AG04450 (cell line): ENCODE measurements at places on chromosomes 2 and 18.
A peak's percentile ranks its signal among the peaks of the same experiment; 100 is the strongest.

DNA sequence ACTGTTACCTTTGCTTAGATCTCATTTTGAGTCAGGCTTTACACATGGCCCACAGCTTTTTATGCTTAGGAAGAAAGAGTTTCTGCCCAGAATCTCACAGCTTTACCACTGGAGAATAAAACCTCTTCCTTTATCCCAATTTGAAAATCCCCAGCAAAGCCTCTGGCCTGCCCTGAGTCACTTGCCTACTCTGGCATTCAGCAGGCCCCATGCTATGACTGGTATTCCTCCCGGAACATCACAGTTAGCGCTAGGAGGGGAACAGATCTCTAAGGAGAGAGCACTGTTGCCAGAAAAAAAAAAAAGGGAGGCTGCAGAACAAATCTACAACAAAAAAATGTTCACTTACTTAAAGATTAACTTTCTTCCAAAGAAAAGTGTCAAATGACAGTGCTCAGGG, 152.9 kb upstream of the DNMT3A start:
- DNase-seq = no peak

- no peak for DNase-seq
Measured at GRCh38 chr2:240581811-240582210, 4.7 kb upstream of the CAPN10 start.

DNA sequence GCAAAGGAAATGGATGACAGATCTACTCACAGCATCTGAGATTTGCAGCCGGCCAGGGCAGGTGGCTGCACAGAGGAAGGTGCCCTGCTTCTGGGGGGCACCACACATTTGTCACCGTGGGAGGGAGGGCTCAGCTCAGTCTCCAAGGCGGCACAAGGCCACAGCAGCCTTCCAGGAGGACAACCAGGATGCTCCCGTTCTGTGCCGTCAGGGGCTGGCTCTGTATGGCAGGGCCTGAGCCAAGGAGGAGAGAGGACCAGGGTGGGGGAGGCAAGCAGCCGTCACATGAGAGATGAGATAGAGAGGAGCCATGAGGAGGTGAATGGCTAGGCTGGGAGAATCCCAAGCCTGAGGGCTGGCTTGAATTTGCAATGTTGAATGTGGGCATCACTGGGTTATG, 4.6 kb upstream of the BOK start:
- no peak for DNase-seq

DNA sequence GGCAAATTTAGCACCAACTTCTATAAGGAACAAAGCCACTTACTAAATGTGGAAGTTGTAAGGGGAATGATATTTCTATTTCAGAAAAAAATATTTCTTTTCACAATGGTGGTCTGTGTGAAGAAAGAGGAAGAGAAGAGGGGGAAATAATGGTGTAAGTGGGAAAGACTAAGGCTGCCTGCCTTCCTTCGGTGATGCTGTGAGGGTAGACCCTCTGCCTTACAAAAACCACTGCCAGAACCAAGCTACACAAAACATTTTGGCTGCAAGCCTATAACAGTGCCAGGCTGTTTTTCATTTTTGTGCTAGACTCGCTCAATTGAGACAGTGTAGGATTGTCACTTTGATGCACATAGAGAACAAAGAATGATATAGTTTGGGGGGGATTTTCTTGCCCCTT, 286.6 kb downstream of the ZEB2 start:
- DNase-seq = no peak

- no peak for DNase-seq
Measured at GRCh38 chr2:95305380-95306061, 8.4 kb downstream of the KCNIP3 start.

DNA sequence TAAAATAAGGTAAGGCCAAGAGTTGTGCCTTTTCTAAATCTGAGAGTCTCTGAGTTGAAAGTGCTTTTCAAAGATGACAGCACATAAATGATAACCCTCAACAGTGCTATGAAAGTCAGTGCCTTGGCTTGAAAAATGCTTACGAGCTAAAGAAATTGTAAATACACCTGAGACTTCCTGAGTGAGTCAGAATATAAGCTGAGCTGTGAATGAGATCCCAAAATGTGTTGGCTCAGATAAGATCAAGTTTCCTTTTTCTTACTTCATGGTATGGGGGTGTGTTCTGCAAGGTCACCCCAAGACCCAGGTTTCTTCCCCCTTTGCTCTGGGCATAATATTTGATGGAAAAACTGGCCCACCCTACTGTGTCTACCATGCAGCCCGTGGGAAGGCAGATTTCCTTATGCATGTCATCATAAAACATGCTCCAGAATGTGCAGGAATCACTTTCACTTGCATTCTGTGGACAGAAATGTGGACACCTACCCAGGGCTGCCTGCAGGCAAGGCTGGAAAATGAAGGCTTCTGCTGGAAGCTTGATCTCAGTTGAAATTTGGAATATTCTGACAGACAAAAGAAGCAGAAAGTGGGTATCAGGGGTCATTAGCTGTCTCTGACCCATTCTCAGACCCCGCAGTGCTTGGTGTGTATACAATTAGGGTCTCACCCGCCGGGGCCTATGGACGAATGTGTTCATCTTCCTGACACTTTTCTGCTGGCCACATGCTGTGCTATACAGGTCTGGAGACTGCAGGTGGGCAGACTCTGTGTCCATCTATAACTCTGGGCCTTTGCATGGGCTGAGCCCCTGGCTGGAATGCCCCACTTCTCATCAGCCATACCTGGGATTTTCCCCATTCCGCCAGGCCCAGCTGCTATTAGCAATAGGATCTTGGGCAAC, 212.6 kb downstream of the SH3RF3 start:
- DNase-seq = no peak

- peak; percentile 63 for DNase-seq
Measured at GRCh38 chr18:22674272-22674671, 256.6 kb upstream of the CTAGE1 start.

DNA sequence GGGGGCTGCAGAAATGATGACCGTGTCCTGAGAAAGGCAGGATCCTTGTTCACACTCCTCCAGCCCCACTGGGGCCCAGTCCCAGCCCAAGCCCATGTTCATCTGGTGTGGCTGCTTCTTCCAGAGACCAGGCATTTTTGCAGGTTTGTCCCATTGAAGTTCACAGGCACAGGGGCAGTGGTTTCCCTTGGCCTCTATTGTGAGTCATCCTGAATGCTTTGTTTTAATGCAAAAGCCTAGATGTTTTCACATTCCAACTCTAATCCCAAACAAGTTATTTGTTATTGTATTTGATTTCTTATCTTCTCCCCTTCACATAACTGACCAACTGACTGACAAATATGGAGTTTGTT, 426.4 kb upstream of the ID2 start:
- DNase-seq = no peak

DNA sequence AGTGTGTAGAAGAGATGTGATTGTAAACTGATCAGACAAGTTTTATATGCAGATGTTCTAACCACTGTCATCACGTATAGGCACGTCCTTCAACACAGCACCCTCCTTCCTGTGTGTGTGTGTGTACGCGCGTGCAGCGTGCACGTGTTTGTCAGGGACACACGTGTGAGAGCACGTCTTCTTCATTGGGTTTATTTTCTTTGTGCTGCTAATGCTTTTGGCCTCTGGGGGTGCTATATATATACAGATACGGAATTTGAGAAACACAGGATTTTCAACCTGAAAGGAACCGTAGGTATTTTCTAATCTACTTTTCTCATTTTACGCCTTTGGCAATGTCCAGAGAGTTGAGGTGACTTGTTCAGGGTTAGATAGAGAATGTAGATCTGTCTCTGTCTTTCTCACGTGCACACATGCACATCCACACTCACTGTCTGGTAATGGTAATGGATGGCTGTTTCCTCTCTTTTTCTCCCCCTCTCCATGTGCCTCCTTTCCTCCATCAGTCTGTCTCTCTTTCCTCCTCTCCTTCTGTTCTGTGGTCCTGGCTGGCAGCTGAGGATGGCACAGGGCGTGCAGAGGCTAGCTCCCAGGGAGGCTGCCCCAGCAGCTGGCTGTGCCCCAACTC, 13.4 kb upstream of the CELF4 start:
- DNase-seq = no peak

DNA sequence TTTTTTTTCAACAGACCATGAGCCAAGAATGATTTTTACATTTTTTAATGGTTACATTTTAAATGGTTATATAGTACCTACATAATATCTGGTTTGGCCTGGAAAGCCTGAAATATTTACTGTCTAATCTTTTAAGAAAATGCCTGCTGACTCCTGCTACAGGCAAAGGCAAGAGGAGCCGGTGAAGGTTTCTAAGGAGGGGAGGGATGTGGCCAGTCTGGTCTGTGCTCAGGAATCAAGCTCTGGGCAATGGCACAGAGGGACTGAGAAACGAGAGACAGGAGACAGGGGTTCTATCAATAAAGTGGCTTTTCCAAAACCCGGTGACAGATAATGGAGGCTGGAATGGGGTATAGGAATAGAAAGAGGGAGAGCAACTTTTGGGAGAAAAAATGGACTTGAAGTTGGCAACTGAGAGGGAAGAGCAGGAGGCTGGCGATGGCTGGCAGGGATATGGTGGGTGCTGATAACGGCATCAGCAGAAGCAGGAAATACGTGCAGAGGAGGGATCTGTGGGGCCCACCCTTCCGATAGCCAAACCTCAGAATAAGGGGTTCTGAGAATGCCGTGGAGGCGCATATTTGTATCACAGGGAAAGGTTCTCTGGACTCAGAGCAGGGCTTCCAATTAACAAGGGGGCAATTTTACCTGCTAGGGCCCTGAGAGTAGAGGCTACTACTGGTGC, 64.0 kb upstream of the DNMT3A start:
- DNase-seq = no peak

DNA sequence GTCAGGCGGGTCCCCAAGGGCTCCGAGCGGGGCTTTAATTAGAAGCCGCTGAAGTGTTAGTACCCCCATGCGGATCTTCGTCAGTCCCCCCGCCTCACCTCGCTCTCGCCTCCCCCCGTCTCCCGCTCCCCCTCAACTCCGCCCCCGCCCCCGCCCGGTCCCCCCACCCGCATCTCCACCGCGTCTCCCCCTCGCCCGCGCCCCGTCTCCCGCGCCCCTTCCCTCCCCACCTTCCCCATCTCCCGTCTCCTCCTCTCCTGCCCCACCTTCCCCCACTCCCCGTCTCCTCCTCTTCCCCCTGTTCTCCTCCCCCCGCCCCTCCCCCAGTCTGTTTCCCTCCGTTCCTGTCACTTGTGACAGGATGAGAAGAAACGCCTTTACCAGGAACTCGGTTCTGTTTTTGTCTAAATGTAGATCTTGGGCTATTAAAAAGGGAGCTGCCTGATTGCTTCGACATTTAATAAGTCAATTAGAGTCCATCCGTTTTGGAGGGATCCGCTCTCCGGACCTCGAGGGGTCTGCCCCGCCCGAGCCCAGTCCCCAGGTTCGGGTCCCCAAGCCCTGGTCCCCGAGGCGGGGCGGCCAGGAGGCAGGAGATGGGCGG, 969 bp upstream of the ALKAL2 start:
- DNase-seq = no peak

- DNase-seq = no peak
Measured at GRCh38 chr2:55112229-55113031, 62.2 kb upstream of the RTN4 start.

DNA sequence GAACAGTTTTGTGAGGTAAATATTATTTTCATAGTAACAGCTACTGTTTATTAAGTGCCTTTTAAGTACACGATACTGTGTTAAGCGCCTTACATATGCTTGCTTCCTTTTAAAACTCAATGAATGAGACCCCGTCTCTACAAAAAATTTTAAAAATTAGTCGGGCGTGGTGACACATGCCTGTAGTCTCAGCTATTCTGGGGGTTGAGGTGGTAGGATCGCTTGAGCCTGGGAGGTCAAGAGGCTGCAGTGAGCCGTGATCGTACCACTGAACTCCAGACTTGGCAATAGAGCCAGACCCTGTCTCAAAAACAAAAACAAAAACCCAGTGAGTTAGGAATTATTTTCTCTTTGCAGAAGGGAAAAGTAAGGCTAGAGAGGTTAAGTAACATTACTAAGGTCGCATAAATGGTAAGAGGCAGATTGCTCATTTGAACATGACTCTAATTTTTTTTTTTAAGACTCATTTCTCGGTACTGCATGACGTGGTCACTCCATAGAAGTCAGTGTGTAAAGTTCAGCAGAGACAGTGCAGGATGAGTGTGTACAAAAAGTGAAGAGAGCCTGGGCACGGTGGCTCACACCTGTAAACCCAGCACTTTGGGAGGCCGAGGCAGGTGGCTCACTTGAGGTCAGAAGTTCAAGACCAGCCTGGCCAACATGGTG, 1.1 kb downstream of the METAP1D start:
- DNase-seq = no peak

- no peak for DNase-seq
Measured at GRCh38 chr2:199462347-199462955, 4.7 kb upstream of the SATB2 start.

- peak; percentile 3 for DNase-seq
Measured at GRCh38 chr2:126885751-126886210, 12.9 kb upstream of the TEX51 start.

DNA sequence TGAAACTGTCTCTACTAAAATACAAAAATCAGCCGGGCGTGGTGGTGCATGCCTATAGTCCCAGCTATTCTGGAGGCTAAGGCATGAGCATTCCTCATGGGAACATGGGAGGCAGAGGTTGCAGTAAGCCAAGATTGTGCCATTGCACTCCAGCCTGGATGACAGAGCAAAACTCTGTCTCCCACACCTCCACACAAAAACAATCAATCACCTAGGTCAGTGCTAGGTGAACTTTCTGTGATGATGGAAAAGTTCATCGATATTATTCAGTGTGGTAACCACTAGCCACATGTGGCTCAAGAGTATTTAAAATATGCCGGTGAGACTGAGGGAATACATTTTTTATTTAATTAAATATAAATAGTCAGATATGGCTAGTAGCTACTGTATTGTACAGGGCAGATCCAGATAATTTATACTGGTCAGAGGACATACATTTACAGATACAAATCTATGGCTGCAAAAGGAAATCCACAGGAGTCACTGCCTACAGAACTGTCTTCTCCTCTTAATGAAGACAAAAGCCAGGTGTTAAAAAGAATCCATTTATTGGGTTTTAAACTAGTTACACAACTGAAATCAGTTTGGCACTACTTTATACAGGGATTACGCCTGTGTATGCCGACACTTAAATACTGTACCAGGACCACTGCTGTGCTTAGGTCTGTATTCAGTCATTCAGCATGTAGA, 3.9 kb upstream of the GPR75 start:
- DNase-seq = no peak

DNA sequence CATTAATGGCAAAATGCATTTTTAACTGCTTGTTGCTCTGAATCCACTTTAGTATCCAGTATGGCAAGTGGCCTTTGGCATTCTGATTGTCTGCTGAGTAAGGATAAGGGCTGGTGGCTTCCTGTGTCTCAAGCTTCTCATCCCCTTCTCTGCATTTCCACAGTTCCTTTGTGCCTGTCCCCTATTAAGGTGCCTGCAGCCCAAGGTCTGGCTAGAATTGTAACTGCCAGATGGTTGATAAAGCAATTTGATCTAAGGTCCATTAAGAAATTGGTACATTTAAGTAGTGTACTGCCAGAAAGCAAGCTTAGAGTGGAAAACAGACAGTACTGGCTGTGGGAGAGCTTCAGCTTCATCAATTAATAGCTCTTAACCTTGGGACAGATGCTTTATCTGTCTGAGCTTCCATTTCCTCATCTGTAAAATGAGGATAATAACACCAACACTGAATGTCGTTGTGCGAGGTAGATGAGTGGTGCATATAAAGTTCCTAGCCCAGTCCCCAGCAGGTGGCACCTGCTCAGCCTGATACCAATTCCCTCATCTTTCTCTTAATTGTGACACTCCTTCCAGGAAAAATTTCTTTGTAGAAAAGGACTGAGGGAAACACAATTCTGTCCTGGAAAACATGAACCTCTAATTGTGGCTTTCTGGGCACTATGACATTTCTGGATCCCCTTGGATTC, 570.6 kb upstream of the GCFC2 start:
- no peak for DNase-seq

- DNase-seq = no peak
Measured at GRCh38 chr2:170344663-170345346, 166.9 kb downstream of the MYO3B start.
